Fibroblast of gingiva (primary cell): ENCODE measurements at places on chromosomes 6 and 20.

- DNase-seq = no peak
These were observed 13.0 kb upstream of the PFDN4 start for GRCh38 chr20:54194724-54195438.

- DNase-seq = no peak
These were observed 74.6 kb downstream of the ATRN start for GRCh38 chr20:3545401-3545925.

DNA sequence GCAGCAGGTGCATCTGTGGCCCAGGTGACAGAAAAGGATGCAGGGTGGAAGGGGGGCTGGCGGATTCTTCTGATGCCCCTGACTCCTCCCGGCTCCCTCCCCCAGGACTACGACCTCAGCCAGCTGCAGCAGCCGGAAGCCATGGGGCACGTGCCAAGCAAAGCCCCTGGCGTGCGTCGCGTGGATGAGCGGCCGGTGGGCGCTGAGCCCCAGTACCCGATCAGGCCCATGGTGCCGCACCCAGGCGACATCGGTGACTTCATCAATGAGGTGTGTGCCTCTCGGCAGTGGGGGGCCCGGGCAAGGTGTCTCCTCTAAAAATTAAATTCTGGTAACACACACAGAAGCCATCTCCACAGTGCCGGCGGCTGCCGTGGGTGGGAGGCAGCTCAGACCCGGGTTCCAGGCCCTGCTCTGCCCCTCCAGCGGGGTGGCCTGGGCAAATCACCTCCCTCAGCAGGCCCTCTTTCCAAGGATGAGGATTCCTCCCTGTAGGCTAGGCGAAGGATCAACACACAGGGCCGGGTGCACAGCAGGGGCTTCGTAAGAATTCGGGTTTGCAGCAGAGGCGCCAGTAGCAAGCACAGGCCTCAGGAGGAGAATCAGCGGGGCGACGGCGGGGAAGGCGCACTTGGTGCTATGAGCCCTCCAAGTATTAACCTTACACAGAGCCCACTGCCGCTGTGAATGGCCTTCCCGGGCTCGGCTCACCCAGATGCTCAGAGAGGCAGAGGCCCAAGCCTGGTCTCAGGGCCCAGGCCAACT lies 131.5 kb downstream of the TAF4 start:
- DNase-seq = no peak

DNA sequence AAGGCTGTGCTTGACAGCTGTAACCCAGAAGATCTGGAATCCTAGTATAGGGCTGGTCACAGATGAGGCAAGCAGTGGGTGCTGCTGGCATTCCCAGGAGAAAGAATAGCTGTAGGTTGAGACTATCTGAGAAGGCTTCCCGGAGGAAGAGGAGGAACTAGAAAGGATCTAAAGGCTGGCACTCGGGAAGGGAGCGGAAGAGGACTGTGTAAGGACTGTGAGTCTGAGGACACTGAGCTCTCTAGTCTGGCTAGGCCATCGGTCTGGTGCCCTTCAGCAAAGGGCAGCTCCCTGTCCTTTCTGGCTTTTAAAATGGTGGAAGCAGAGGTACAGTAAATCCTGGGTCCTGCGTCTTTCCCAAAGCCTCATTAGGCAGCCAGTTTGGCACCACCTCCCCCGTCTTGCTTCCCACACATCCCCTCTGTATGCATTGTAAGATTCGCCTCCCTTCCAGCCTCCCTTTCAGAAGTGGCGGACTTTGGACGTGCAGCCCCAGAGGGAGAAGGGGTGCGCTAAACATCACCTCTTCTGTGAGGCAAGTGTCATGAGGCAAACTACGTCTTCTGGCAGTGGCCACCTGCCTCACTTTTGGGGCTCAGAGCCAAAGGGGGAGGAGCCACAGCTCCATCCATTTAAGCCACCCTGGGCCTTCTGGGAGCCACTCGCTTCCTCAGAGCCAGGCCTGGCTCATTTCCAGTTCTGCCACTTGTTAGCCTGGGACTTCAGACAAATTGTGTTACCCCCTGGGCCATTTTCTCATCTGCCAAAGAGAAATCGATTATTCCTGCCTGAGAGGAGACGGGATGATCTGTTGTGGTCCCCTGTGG lies 8.6 kb downstream of the SNPH start:
- DNase-seq = no peak

GRCh38 chr20:20014659-20015058 lies 2.5 kb upstream of the NAA20 start:
- DNase-seq = no peak

- DNase-seq = no peak
These were observed 28.2 kb upstream of the FUCA2 start for GRCh38 chr6:143539734-143540133.
